ENCODE measurements at places on chromosomes 5 and 9.
A peak's percentile ranks its signal among the peaks of the same experiment; 100 is the strongest.

DNA sequence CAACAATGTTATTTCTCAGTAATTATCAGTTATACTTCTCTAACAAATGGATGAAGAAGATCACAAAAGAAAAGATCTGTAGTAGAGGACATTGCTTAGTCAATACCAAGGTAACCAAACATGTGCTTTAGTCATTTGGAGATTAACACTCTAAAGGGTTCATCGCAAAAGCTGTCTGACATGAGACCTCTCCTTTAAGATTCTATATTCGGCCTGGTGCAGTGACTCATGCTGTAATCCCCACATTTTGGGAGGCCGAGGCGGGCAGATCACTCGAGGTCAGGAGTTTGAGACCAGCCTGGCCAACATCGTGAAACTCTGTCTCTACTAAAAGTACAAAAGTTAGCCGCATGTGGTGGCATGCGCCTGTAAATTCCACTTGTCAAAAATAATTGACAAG is 18.3 kb upstream of the CKMT2 start:
- no peak overlapping the region for H3K27ac ChIP-seq
- no peaks in the 10 kb centered on the region for H3K4me1 ChIP-seq

- H3K27me3 ChIP-seq = no peaks in the 10 kb centered on the region
- no peak overlapping the region for H3K4me3 ChIP-seq
- no peak overlapping the region for H3K27ac ChIP-seq
Measured at GRCh38 chr9:100112677-100113336, 13.8 kb downstream of the INVS start.

DNA sequence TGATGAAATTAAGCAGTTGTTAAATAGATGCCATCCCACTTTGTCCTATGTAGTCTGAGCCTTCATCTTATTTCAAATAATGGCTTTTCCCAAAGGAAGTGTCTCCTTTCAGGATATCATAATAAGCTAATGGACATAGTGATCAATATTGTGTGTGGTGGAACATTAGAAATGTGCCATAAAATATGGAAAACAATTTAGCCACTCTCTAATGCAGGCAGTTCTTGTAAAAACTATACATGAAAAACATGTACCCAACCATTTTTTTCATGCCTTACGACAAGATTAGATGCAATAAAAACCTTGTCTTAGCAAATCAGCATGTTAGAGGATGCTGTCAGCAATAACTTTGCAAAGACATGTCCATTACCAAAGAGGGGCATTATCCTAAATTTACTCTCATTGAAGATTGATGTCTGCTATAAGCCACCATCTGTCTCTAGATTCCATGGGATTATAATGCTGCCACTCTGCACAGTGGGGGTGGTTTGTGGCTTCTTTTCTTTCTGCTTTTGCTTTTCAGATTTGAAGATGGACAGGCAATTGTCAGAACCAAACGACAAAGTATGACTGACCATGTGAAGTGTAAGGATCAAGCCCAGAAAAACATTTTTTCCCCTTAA is 724.0 kb upstream of the ZNF608 start:
- no peaks in the 10 kb centered on the region for H3K27me3 ChIP-seq
- H3K27ac ChIP-seq = no peak overlapping the region
- H3K4me3 ChIP-seq = no peak overlapping the region
- no peak for DNase-seq

DNA sequence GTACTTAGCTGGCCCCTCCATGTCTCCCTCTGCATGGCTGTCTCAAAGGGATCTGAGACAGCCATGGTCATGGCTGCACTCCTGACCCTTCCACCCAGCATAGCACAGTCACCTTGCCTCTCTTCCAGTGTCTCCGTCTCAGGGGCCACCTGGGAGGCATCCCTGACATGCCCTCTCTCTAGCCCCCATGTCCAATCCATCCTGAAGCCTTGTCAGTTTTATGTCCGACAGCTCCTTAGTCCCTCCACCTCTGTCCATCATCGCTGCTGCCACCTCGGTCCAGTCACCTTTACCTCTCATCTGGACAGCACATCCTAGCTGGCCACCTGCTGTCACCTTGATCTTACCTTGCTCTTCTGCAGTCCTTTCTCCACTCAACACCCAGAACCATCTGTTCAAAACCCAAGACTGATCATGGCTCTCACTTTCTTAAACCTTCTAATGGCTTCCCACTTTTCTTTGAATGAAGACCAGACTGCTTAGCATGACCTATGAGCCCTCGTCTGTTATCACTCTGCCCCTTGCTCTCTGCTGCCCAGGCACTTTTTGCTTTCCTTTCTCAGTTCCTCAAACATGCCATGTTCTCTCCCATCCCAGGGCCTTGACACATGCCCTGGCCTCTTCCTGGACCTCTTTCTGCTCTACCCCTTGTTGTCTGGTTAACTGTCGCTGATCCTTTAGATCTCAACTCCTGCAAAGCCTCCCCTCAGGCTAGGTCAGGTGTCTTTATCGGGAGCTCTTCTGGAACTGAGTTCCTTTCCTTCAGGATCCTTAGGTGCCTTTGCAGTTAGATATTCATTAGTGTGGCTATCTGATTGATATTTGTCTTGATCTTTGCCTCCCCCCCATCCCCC is 181.8 kb upstream of the PITX1 start:
- H3K27me3 ChIP-seq = no peaks in the 10 kb centered on the region
- no peaks in the 10 kb centered on the region for H3K36me3 ChIP-seq
- no peak overlapping the region for H3K27ac ChIP-seq
- no peak for DNase-seq
- H3K4me3 ChIP-seq = no peak overlapping the region

- DNase-seq = no peak
- H3K27me3 ChIP-seq = no peaks in the 10 kb centered on the region
- no peak overlapping the region for H3K4me3 ChIP-seq
- H3K4me1 ChIP-seq = peaks cover 4% of the 10 kb centered on the region
Measured at GRCh38 chr5:140266471-140267200, 36.3 kb downstream of the PFDN1 start.

GRCh38 chr5:120405286-120405864 is 58.7 kb upstream of the PRR16 start:
- H3K27ac ChIP-seq = no peak overlapping the region
- H3K4me1 ChIP-seq = no peaks in the 10 kb centered on the region
- H3K27me3 ChIP-seq = no peaks in the 10 kb centered on the region
- H3K4me3 ChIP-seq = no peak overlapping the region

DNA sequence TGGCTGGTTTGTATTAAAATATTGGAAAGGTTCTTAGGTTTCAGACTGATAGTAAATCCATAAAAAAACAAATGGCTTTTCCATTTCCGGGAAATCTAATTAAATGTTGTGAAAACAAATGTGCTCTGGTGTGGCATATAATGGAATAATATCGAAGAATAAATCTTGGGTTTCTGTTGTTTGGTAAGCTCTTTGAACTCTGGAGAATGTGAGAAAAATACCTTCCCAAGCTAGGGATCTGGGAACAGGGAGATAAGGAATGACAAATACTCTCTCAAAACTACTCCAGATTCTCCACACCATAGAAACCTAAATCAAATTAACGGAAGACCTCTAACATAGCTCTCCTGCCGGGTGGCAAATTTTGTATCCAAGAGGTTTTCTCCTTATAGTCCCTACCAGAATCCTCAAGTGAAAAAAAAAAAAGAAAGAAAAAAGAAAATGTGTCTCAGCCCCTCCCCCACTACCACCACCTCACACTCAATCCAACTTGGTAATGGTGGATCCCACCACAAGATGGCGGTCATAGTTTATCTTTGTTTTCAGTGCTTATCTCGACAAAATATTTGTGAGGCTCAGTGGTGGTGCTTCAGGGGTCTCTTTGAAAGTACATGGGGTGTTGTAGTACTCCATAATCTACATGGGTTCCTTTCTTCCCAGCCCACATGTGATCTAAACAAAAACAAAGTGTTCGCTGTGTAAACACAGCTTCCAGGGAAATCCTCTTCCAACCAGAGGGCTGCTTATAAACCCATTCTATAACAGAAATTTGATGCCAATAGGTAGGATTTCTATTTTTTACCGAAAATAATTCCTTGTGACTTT is 54.5 kb upstream of the FST start:
- no peaks in the 10 kb centered on the region for H3K36me3 ChIP-seq
- peaks cover 8% of the 10 kb centered on the region for H3K4me1 ChIP-seq
- DNase-seq = peak; percentile 54
- no peak overlapping the region for H3K27ac ChIP-seq

DNA sequence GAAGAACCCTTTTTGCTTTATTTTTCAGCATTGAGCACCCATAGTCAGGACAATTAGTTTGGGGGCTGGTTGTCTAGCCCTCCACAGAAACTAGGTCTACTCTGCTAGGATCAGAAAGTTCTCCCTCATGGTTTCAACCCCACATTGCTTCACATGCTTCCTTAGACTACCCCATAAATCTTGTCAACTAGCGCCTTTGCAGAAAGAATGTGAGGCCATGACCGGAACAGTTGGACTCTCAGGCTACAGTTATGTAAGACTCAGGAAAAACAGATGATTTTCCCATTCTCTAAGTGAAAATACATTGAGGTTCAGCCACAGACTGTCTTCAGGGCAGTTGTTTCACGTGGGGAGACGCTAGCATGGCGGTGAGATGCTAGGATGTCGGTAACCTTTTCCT is 255.6 kb downstream of the NR3C1 start:
- H3K36me3 ChIP-seq = no peaks in the 10 kb centered on the region
- H3K4me3 ChIP-seq = no peak overlapping the region
- no peaks in the 10 kb centered on the region for H3K27me3 ChIP-seq
- H3K4me1 ChIP-seq = no peaks in the 10 kb centered on the region
- DNase-seq = no peak
- no peak overlapping the region for H3K27ac ChIP-seq

DNA sequence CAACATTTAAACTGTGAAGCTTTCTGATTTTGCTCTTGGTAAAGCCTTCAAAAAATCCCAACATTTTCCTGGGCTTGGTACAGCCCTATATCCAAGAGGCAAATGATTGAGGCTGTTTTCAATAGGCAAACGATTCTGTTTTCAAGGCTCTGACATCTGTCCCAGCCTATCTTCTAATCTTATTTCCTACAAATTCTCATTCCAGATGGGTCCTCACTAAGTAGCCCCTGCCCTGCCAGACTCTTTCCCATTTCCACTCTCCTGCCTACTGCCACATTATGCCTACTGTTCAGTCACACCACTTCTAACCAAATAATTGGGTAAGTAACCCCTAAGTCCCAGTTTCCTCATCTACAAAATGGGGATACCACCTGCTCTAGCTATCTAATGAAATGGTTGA is 3.5 kb downstream of the GBA2 start:
- H3K4me1 ChIP-seq = peaks cover 23% of the 10 kb centered on the region
- H3K27me3 ChIP-seq = no peaks in the 10 kb centered on the region
- no peak overlapping the region for H3K4me3 ChIP-seq
- H3K27ac ChIP-seq = no peak overlapping the region
- DNase-seq = no peak

GRCh38 chr5:83494087-83494620 is 22.6 kb downstream of the VCAN start:
- peaks cover 1% of the 10 kb centered on the region for H3K36me3 ChIP-seq
- no peak overlapping the region for H3K4me3 ChIP-seq
- peaks cover 8% of the 10 kb centered on the region for H3K4me1 ChIP-seq

- H3K4me3 ChIP-seq = no peak overlapping the region
- H3K4me1 ChIP-seq = peaks cover 1% of the 10 kb centered on the region
- no peaks in the 10 kb centered on the region for H3K27me3 ChIP-seq
- H3K36me3 ChIP-seq = no peaks in the 10 kb centered on the region
- H3K27ac ChIP-seq = no peak overlapping the region
- DNase-seq = no peak
Measured at GRCh38 chr5:170474489-170475274, 29.1 kb upstream of the KCNIP1 start.

- no peak overlapping the region for H3K27ac ChIP-seq
- no peaks in the 10 kb centered on the region for H3K4me1 ChIP-seq
- no peak for DNase-seq
- H3K36me3 ChIP-seq = no peaks in the 10 kb centered on the region
Measured at GRCh38 chr9:134494273-134494815, 147.3 kb upstream of the COL5A1 start.

- H3K27ac ChIP-seq = no peak overlapping the region
- no peaks in the 10 kb centered on the region for H3K36me3 ChIP-seq
- H3K4me3 ChIP-seq = peak overlapping the region; percentile 90
- DNase-seq = no peak
- no peaks in the 10 kb centered on the region for H3K27me3 ChIP-seq
- no peaks in the 10 kb centered on the region for H3K4me1 ChIP-seq
Measured at GRCh38 chr5:143403334-143403592, 223 bp downstream of the NR3C1 start.

DNA sequence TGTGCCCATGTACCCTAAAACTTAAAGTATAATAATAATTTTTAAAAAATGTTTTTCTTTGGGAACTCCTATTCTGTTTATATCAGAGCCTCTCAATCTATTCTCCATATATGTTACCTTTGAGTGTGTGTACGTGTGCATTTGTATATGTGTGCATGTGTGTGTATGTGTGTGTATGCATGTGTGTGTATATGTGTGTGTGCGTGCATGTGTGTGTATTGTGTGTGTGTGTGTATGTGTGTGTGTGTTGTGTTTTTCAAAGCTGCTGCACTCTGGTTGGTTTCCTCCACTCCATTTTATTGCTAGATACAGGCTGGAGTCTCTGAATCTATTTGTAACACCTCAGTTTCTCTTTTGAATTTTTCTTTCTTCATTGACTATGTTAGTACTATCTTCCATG is 20.0 kb downstream of the SURF6 start:
- no peak for DNase-seq
- H3K27ac ChIP-seq = no peak overlapping the region
- no peak overlapping the region for H3K4me3 ChIP-seq
- H3K36me3 ChIP-seq = no peaks in the 10 kb centered on the region

GRCh38 chr5:79295029-79295428 is 59.1 kb downstream of the JMY start:
- H3K27me3 ChIP-seq = no peaks in the 10 kb centered on the region
- DNase-seq = no peak
- H3K4me1 ChIP-seq = no peaks in the 10 kb centered on the region
- H3K36me3 ChIP-seq = no peaks in the 10 kb centered on the region

GRCh38 chr5:86679949-86680348 is 62.2 kb downstream of the COX7C start:
- no peak for DNase-seq
- no peaks in the 10 kb centered on the region for H3K4me1 ChIP-seq
- H3K27me3 ChIP-seq = no peaks in the 10 kb centered on the region
- H3K4me3 ChIP-seq = no peak overlapping the region

GRCh38 chr5:100899675-100900074 is 3.4 kb downstream of the ST8SIA4 start:
- no peak overlapping the region for H3K4me3 ChIP-seq
- no peaks in the 10 kb centered on the region for H3K27me3 ChIP-seq
- no peak for DNase-seq
- no peak overlapping the region for H3K27ac ChIP-seq

DNA sequence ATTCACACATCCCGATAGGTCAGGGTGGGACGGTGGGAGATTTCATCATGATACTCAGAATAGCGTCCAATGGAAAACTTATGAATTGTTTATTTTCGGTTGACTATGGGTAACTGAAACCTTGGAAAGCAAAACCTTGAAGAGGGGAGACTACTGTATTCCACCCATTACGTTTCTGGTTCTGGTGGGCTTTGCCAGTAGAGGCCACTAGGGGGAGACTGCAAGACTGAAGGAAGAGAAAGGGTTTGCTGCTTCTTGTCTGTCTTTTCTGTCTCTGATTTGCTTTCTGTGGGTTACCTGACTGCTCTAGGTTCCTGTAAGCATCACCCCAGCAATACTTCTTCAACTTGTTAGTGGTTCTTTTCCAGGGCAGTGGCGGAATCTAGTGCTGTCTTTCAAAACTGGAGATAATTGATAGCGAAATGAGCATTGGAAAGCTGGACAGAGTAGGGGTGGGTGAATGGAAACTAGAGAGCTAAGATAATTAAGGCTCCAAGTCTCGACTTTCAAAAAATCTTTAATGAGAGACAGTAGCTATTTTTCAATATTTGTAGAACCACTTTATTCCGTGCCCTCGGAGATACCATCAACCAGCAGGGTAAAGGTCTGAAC is 27.0 kb downstream of the GRIN3A start:
- no peak overlapping the region for H3K4me3 ChIP-seq
- DNase-seq = peak; percentile 38
- H3K36me3 ChIP-seq = no peaks in the 10 kb centered on the region
